Endothelial cell (in vitro differentiated cells): ENCODE measurements at places on chromosomes 1 and 21. TPM values are rescaled to one million over a fixed set of nuclear protein-coding genes. Genes with fewer than 3 reads are reported as not detected.

DNA sequence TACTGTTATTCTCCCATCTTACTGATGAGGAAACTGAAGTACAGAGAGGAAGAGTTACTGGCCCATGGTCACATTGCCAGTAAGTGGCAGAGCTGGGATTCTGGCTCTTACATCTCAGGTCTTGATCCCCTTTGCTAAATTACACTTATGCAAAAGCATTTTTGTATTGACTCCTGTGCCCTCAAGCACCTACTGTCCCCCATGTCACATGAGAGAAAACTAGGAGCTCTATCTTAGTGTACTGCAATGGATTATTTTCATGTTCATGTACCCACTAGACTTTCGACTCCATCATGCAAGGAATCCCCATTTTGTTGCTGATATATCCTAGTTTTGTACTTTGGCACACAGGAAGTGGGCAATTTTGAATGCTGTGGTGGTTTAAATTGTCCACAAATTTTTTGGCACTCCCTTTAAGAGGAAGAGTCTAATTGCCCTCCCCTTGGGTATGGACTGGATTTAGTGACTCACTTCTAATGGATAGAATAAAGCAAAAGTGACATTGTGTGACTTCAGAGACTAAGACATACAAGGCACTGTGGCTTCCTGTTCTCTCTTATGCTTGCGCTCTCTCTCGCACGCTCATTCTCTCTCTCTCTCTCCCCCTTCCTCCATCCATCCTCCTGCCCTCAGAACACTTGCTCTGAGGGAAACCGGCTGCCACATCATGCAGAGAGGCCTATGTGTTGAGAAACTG, 43.5 kb upstream of the JAK1 start:
- no peak overlapping the region for H3K27ac ChIP-seq
- no peak for DNase-seq
- peaks cover 12% of the 10 kb centered on the region for H3K4me1 ChIP-seq
- no peak overlapping the region for H3K4me3 ChIP-seq

CTTNBP2NL gene
- 84.0 TPM for total RNA-seq

DNA sequence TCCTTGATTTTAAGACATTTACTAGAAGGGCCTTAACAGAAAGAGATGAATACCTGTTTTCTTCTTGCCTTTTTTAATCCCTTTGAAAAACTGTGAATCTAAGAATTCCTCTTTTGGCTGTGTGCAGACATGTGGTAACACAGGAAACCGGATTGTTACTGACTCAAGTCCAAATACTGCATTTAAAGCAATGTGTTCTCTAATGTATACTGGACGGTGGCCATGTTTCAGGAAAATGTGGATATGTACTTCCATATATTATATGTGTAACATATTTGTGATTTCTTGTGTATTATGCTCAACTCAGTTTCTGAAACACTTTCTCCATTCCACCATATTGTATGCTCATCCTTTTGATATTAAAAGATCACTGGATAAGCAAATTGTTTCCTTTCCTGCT, 185.1 kb downstream of the LRRC7 start:
- H3K27me3 ChIP-seq = no peaks in the 10 kb centered on the region
- no peak overlapping the region for H3K4me3 ChIP-seq
- DNase-seq = no peak
- no peaks in the 10 kb centered on the region for H3K4me1 ChIP-seq
- no peak overlapping the region for H3K27ac ChIP-seq

- H3K4me1 ChIP-seq = peaks cover 5% of the 10 kb centered on the region
- H3K36me3 ChIP-seq = no peaks in the 10 kb centered on the region
- H3K4me3 ChIP-seq = no peak overlapping the region
- DNase-seq = no peak
- no peak overlapping the region for H3K27ac ChIP-seq
Measured at GRCh38 chr1:5428351-5428750, 563.9 kb downstream of the NPHP4 start.

- no peaks in the 10 kb centered on the region for H3K36me3 ChIP-seq
- H3K27ac ChIP-seq = no peak overlapping the region
- DNase-seq = no peak
- no peaks in the 10 kb centered on the region for H3K4me1 ChIP-seq
Measured at GRCh38 chr21:14284481-14284880, 68.5 kb downstream of the RBM11 start.

RAB42 gene
- total RNA-seq = not detected

CACNA1E gene
- total RNA-seq = 0.31 TPM

DNA sequence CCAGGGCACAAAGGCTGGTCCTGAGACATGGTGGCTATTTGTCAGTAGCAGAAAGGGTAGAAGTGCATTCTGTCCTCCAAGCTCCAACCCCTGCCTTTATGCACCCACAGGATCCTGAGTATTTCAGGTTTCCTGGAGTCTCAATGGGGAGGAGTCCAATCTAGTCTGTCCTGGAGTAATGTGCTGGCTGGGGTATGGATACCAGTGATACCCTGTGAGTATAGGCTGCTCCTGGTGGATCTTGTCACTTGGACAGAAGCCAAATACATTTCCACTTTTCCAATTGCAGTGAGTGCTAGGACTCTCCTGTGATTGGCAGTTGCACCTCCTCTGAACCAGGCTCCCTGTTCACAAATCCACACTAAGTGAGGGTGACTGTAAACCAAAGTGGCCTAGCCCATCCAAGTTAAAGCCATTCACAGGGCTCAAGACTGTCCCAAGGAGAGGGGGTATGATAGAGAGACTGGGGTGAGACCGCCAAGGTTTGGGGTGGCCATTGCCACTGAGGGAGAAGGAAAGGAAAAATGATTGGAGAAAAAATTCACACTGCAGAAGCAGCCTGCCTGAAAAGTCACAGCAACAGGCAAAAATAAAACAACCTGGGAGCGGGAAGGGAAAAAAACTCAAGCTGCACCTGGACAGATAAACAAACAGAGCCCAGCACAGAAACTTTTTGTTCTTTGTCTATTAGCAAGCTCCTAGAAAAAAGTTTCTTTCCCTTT, 163.4 kb upstream of the ETV3 start:
- no peak overlapping the region for H3K4me3 ChIP-seq
- H3K4me1 ChIP-seq = no peaks in the 10 kb centered on the region
- no peak for DNase-seq
- H3K27me3 ChIP-seq = no peaks in the 10 kb centered on the region
- no peaks in the 10 kb centered on the region for H3K36me3 ChIP-seq

DNA sequence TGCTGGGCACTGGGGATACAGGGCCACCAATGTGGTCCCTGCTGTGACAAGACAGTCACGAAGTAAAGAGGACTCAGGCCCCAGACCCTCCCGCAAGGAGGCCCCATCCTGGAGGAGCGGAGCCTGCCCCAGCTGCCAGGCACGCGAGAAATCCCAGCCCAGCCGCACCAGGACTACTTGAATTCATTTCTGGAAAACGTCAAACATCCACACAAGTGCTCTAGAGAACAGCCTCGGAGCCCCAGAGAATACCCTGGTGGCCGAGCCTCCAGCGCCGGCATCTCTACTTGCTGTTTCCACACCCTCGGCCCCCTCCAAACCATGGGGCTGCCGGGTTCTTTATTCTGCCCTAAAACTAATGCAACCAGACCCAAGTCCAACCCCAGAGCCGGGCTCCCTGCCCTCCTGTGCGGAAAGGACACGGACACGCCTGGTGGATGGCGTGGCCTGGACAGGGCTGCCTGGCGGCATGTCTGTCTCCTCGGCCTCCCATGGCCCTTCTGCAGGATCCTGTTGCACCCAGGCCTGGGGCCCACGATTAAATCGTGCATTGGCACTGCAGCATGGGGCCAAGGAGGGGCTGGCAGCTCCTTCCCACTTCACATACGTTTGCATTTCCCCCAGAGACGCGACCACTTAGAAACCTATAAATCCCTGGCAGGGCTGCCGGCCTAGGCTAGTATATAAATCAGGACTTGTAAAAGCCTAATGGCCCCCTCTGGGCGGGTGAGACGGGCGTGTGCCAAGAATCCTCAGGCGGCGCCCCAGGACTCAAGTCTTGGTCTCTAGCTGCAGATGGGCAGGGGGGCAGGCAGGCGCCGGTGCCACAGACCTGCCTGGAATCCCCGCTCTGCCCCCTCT, 41.2 kb downstream of the DMRTB1 start:
- DNase-seq = no peak
- H3K36me3 ChIP-seq = no peaks in the 10 kb centered on the region
- peaks cover 7% of the 10 kb centered on the region for H3K27me3 ChIP-seq
- H3K4me1 ChIP-seq = no peaks in the 10 kb centered on the region

TCP10L gene
- total RNA-seq = 0.31 TPM

GRCh38 chr1:234709473-234710228, 99.7 kb upstream of the IRF2BP2 start:
- no peak for DNase-seq
- H3K27ac ChIP-seq = no peak overlapping the region
- H3K36me3 ChIP-seq = no peaks in the 10 kb centered on the region
- H3K27me3 ChIP-seq = peaks cover 5% of the 10 kb centered on the region

DNA sequence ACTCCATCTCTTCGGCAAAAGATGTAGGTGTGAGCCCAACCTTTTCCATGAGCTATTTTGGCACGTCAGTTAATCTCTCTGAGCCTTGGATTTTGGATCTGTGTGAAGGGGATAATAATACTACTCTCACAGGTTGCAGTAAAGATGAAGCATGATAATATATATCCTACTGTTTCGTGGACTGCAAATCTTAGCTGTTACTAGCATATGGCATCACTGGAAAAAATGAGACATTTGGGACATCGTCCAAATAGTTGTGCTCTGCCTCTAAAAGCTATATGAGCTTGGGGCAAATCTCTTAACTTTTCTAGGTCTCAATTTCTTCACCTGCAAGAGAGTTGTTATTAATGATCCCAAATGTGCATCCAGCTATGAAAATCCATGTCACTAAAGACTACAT, 147.4 kb upstream of the ZRANB2 start:
- no peak overlapping the region for H3K27ac ChIP-seq
- no peak overlapping the region for H3K4me3 ChIP-seq
- H3K4me1 ChIP-seq = peaks cover 8% of the 10 kb centered on the region
- H3K36me3 ChIP-seq = no peaks in the 10 kb centered on the region
- DNase-seq = no peak
- H3K27me3 ChIP-seq = peaks cover 1% of the 10 kb centered on the region

PCBP3 gene
- 2.5 TPM for total RNA-seq

DNA sequence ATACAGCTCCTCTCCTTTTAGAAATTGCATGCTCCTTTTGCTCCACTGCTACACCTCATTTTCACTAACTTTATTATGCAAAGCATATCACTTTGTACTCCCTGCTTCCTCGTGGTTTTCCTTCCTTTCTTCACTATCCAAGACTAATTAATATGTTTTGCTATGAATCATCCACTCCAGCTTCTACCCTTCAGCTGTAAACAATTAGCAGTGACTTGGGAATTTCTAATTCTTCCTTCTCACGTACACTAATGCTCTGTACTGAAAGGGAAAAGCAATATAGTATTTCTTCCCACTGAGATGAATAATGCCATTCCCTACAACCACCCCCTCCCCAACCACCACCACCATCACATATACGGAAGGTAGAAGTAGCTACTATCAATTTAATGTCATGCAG, 1917.0 kb downstream of the MRPL39 start:
- H3K27me3 ChIP-seq = no peaks in the 10 kb centered on the region
- DNase-seq = no peak
- no peak overlapping the region for H3K4me3 ChIP-seq

DNA sequence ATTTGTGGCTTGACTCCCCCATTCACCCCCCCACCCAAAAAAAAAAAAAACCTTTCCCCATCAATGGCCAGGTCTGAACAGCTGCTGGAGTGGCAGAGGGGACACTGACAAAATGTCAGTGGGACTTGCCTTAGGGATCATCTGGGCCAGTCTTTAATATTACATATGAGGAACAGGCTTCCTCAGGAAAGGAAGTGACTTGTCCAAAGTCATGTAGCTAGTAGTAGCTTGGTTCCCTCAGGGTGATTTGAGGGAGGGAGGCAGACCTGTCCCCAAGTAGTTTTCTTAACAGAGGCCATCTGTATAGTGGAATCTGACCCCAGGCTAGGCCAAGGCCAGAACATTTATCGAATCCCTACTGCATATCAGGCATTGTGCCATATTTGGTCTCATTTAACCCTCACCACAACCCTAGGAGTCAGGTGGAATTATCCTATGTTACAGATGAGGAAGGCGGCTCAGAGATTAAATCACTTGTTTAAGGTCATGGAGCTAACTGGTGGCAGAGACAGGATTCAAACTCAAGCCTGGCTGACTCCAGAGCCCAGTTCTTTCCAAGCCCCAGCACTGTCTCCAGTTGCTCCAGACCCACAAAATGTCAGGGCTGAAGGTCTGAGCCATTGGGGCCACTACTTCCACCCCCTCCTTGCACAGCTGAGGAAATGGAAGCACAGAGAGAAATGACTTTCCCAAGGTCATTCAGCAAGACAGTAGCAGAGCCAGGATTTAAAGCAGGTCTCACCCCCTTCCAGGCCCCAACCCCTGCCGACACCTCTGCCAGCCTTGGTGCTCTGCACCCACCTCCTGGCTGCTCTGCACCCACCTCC, 10.4 kb downstream of the ZBTB7B start:
- H3K4me1 ChIP-seq = peaks cover 14% of the 10 kb centered on the region
- no peaks in the 10 kb centered on the region for H3K36me3 ChIP-seq
- H3K4me3 ChIP-seq = no peak overlapping the region
- peaks cover 8% of the 10 kb centered on the region for H3K27me3 ChIP-seq

- H3K27me3 ChIP-seq = peaks cover 7% of the 10 kb centered on the region
- H3K36me3 ChIP-seq = no peaks in the 10 kb centered on the region
- no peak overlapping the region for H3K27ac ChIP-seq
- peaks cover 2% of the 10 kb centered on the region for H3K4me1 ChIP-seq
- no peak for DNase-seq
Measured at GRCh38 chr1:161266202-161266601, 7.7 kb downstream of the PCP4L1 start.

DNA sequence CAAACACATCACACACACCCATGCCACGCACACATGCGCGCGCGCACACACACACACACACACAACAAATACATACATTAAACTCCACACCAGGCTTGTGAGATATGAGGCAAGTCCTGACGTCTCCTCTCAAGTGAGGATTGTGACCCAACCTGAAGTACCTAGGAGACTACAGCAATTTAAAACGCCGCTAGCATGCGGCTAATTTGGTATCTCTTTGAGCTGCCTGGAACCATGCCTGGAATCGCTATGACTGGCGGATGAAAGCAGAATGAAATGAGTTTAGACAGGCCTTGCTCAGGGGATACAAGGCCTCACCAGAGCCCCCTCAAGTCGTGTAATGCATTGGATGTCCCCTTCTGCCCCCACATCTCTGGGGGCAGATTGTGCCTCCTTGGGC, 1.6 kb upstream of the RAB7B start:
- no peak overlapping the region for H3K27ac ChIP-seq
- H3K4me1 ChIP-seq = peaks cover 3% of the 10 kb centered on the region
- peaks cover 7% of the 10 kb centered on the region for H3K27me3 ChIP-seq
- no peaks in the 10 kb centered on the region for H3K36me3 ChIP-seq
- no peak overlapping the region for H3K4me3 ChIP-seq

GRCh38 chr1:226128487-226129075, 58.0 kb downstream of the ACBD3 start:
- DNase-seq = no peak
- no peak overlapping the region for H3K27ac ChIP-seq
- peaks cover 13% of the 10 kb centered on the region for H3K27me3 ChIP-seq
- H3K4me1 ChIP-seq = peaks cover 13% of the 10 kb centered on the region
- no peaks in the 10 kb centered on the region for H3K36me3 ChIP-seq

- no peak overlapping the region for H3K27ac ChIP-seq
- H3K36me3 ChIP-seq = no peaks in the 10 kb centered on the region
- H3K4me3 ChIP-seq = no peak overlapping the region
- DNase-seq = peak; percentile 28
- H3K27me3 ChIP-seq = peaks cover 8% of the 10 kb centered on the region
- peaks cover 19% of the 10 kb centered on the region for H3K4me1 ChIP-seq
Measured at GRCh38 chr1:157154940-157155514, 16.8 kb upstream of the ETV3 start.

- no peaks in the 10 kb centered on the region for H3K36me3 ChIP-seq
- peaks cover 2% of the 10 kb centered on the region for H3K27me3 ChIP-seq
- no peak for DNase-seq
- no peak overlapping the region for H3K27ac ChIP-seq
Measured at GRCh38 chr1:244901400-244902015, 37.2 kb upstream of the HNRNPU start.

GPA33 gene
- 0.10 TPM for total RNA-seq
